ENCODE measurements at places on chromosomes 12 and 14.

- no peak for DNase-seq
Measured at GRCh38 chr12:122421187-122421820, 1.2 kb downstream of the CLIP1 start.

DNA sequence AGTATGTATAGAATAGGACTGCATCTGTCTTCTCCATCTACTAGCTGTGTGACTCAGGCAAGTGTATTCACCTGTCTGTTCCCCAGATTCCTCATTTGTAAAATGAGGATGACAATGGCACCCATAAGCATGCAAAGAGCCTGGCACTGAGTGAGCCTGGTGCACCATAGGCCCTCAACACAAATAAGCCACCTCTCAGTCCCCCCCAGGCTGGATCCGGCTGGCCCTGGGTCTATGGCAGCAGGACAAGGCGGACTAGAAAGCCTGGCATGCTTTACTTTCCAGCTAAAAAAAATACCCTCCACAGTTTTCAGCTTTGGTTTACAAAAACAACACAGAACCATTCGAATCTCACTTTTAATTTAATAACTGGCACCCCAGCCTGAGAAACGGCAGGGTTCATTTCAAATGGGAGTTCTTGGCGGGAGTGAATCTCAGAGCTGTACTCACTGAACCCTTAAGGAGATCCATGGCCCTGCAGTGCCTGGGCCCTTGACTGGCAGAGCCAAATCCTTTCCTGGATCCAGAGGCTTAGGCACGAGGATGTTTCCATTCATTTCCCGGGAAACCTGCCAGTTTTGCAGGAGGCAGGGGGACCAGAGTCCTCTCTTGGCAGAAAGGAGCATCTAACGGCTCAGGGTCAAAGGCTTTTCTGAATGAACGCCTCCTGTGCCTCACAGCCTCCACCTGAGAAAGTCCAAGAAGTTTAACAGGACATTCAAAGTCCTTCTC, 17.7 kb downstream of the SYNE3 start:
- no peak for DNase-seq

- no peak for DNase-seq
Measured at GRCh38 chr12:83841620-83842019, 1071.0 kb downstream of the SLC6A15 start.

GRCh38 chr12:6198985-6199530, 1.1 kb upstream of the CD9 start:
- no peak for DNase-seq

DNA sequence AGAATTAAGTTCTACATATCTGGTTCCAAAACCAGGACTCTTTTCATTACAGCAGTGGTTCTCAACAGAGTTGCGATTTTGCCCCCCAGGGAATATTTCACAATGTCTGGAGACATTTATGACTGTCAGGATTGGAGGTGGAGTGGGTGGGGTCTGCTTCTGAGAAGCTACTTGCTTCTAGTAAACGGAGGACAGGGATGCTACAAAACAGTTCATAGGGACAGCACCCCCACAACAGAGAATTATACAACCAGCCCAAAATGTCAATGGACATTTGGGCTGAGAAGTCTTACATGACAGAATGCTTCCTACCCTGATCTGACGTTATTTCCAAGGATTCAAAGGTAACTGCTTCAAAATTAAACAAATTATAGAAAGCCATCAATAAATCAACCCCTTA, 739 bp upstream of the SPATA7 start:
- no peak for DNase-seq

- no peak for DNase-seq
Measured at GRCh38 chr14:57869617-57870016, 3.7 kb upstream of the SLC35F4 start.

- no peak for DNase-seq
Measured at GRCh38 chr14:67984274-67984673, 164.7 kb downstream of the RAD51B start.

GRCh38 chr14:59507063-59507751, 22.9 kb downstream of the JKAMP start:
- peak; percentile 69 for DNase-seq

DNA sequence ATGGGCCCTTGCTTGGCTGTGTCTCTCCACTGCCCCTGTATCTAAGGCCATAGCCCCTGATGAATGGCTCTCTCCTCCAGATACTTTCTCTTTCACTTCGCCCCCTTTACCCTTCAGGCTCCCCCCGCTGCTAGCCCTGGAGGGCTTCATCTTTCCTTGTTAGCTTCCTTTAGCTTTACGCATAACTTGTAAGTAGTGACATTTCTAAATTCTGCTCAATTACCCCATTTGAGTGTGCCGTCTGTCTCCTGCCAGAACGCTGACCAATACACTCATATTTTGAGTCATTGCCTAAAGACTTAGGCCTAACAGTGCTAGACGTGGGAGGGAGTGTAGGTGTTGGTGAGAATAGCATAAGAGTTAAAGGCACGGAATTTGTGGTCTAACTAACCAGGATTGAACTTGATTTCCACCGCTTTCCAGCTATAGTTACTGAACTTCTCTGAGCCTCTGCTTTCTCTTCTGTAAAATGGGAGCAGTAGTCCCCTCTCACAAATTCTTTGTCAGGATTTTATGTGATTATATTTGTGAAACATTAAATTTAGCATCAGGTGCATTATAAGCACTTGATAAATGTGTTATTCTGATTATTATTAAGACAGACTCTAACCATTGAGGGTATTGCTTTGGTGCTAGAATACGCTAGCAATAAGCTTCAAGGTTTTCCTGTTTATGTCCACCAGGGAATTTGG, 129.3 kb downstream of the ZFP36L1 start:
- no peak for DNase-seq

DNA sequence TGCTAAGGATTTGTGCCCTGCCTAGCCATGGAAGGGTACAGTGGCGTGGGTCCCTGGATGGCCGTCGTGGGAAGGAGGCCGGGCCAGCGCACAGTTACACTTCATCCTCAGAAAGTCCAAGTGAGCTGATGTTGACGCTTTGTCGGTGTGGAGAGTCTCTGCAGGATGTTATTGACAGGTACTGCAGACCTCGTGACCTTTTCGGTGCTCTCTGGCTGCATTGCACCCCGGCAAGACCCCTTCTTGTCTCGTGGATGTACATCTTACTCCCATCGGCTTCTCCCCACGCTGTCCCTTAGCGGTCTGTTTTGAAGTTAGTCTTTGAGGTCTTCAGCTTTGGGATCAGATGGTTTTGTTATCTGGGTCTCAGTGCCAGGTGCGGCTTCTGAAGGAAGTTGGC, 78.4 kb downstream of the EP400 start:
- DNase-seq = no peak

DNA sequence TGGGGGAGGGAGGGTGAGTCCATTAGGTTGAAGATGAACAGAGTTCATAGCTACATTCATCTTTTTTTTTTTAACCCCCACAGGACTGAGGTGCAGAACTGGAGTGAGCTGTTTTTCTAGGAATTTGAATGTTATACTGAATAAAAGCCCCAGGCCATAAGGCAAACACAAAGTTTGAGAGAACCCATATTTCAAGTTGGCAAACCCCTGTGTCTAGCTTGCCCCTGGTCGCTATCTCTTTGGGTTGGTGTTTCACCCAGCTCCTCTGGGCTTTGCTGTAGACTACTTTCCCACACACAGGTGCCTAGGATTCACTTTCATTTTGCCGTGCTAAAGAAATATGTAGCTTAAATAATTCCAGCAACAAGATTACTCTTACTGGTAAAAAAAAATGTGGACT, 5.2 kb upstream of the LMO3 start:
- peak; percentile 33 for DNase-seq

- peak; percentile 39 for DNase-seq
Measured at GRCh38 chr12:58847901-58848600, 72.3 kb downstream of the LRIG3 start.

- no peak for DNase-seq
Measured at GRCh38 chr14:72499746-72500145, 394.2 kb downstream of the DPF3 start.

- DNase-seq = no peak
Measured at GRCh38 chr12:82479511-82479910, 121.2 kb downstream of the METTL25 start.

GRCh38 chr14:93838238-93838637, 50.0 kb upstream of the PRIMA1 start:
- DNase-seq = no peak

DNA sequence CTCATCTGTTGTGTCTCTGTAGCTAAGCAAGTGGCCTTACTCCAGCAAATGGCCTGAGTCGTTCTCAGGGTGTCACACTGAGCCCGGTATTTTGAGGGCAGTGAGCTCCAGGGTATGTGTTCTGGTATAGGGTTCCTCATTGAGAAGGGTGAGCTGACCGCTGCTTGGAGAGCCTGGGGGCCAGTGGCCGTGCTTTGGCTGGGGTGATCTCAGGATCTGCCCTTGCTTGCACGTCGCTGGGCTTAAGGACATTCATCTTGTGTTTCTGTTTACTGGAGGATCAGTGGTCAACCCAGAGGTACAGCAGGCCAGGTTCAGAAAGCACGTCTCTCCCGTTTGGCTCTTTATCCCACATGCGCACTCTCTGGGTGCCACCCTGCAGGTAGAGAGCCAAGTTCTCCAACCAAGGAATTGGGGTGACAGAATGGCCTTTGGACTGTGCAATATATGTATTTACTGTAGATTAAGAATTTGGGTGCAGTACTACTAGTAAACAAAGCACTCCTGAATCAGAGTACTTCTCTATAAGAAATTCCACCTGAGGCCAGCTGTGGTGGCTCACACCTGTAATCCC, 52.1 kb downstream of the FBXW8 start:
- DNase-seq = no peak

All from NCI-H748 treated with DMSO at 0.1 percent for 48 hours (cell line).